ENCODE measurements at places on chromosomes 3 and 15. TPM values are rescaled to one million over a fixed set of nuclear protein-coding genes. Genes with fewer than 3 reads are reported as not detected.

The CFAP91 gene
- 0.85 TPM for polyA plus RNA-seq

The IQCF5 gene
- not detected for polyA plus RNA-seq

The TGFBR2 gene
- polyA plus RNA-seq = 50.2 TPM

The LRRC15 gene
- 0.23 TPM for polyA plus RNA-seq

The PIF1 gene
- 6.7 TPM for polyA plus RNA-seq

The PLSCR5 gene
- polyA plus RNA-seq = not detected

DNA sequence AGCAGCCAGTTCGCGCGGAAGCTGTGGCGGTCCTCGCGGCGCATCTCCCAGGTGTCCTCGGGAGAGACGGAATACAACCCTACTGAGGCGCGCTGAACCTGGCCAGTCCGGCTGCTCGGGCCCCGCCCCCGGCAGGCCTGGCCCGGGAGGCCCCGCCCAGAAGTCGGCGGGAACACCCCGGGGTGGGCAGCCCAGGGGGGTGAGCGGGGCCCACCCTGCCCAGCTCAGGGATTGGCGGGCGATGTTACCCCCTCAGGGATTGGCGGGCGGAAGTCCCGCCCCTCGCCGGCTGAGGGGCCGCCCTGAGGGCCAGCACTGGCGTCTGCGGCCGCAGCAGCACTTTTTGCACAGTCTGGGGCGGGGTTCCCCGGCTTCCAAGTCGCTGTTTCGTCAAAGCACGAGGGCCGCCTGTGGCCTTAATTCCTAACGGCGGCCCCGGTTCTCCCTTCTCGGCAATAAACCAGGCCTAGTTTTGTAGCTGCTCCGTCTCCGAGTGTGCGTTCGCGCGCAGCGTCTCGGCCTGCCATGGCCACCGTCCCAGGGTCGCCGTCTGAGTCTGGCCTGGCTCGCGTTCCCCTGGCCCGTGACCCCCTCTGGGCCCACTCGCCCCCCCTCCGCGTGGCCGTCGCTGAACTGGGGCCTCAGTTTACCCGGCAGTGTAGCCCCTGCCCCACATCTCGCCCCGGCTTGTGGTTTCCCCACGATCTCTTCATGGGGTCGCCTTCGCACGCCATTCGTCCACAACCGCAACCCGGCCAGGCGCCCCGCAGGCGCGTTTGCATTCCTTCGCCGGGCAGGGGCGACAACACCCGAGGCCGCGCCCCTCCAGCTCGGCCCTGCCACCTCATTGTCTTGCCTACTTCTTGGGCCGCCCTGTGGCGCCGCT is 30.0 kb downstream of the NBEAL2 start:
- peaks cover 14% of the 10 kb centered on the region for H3K4me1 ChIP-seq
- H3K36me3 ChIP-seq = peaks cover 29% of the 10 kb centered on the region
- H3K4me3 ChIP-seq = peak overlapping the region; percentile 69
- peak; percentile 96 for DNase-seq
- H3K27ac ChIP-seq = peak overlapping the region; percentile 87
- no peaks in the 10 kb centered on the region for H3K27me3 ChIP-seq

DNA sequence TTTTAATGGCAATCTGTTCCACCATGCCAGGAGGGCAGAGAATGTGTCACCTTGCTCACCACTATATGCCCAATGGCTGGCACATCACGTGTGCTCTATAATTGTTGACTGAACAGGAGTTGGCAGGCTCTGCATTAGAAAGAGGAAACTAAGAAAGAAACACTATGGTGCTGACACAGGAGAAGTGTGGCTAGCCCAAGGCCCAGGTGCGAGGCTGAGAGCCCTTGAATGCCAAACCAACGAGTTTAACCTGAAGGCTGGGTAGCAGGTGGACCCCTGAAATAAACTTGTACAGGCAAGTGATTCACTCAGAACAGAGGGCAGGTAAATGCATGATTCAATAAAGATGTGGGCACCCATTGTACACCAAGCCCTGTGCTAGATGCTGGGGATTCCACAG is 2.4 kb downstream of the CHCHD4 start:
- H3K4me1 ChIP-seq = peaks cover 21% of the 10 kb centered on the region
- no peak for DNase-seq
- peaks cover 41% of the 10 kb centered on the region for H3K36me3 ChIP-seq
- no peaks in the 10 kb centered on the region for H3K27me3 ChIP-seq
- no peak overlapping the region for H3K27ac ChIP-seq

DNA sequence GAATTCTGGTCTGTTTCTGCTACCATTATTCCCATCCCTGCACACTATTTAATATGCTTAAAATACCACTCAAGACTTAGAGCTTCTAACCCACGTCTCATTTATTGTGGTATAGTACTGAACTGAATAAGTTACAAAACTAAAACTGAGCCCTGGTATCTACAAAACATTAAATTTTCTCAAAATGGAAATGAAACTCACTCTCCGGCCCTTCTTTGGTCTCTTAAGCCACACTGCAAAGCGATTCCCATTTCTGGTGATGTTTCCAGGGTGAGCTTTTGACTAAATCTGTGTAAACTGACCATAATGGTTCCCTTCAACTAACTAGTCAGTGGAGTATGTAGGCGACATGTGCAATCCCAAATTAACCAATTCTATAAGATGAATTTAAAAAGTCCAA is 18.6 kb downstream of the KPNA4 start:
- H3K27ac ChIP-seq = no peak overlapping the region
- no peaks in the 10 kb centered on the region for H3K36me3 ChIP-seq
- DNase-seq = no peak
- no peaks in the 10 kb centered on the region for H3K27me3 ChIP-seq

- H3K4me1 ChIP-seq = peaks cover 36% of the 10 kb centered on the region
- H3K27ac ChIP-seq = no peak overlapping the region
Observed at GRCh38 chr3:72257203-72257602, 472.3 kb upstream of the PROK2 start.

DNA sequence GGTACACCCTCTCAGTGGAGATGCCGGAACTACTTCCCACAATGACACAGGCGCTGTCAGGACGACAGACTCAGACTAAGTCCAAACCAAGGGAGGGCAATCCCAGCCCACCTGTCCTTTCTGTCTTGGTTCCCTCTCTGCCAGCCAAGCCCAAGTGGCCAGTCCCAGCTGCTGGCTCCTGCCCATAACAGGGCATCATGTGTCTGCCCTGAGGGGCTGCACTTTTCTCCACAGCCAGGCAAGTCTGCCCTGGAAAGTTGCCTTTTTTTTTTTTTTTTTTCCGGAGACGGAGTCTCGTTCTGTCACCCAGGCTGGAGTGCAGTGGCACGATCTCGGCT is 20.0 kb upstream of the BCL2A1 start:
- H3K36me3 ChIP-seq = no peaks in the 10 kb centered on the region
- no peak overlapping the region for H3K27ac ChIP-seq
- no peak overlapping the region for H3K4me3 ChIP-seq
- H3K4me1 ChIP-seq = peaks cover 12% of the 10 kb centered on the region
- peak; percentile 33 for DNase-seq
- no peaks in the 10 kb centered on the region for H3K27me3 ChIP-seq

- H3K27me3 ChIP-seq = no peaks in the 10 kb centered on the region
- DNase-seq = no peak
- H3K27ac ChIP-seq = no peak overlapping the region
- H3K4me3 ChIP-seq = no peak overlapping the region
- no peaks in the 10 kb centered on the region for H3K36me3 ChIP-seq
- H3K4me1 ChIP-seq = no peaks in the 10 kb centered on the region
Observed at GRCh38 chr15:69236505-69236904, 62.2 kb upstream of the PAQR5 start.

GRCh38 chr3:117442566-117442965 is 733.0 kb downstream of the TUSC7 start:
- H3K36me3 ChIP-seq = no peaks in the 10 kb centered on the region
- no peak overlapping the region for H3K27ac ChIP-seq
- no peaks in the 10 kb centered on the region for H3K4me1 ChIP-seq
- no peaks in the 10 kb centered on the region for H3K27me3 ChIP-seq

DNA sequence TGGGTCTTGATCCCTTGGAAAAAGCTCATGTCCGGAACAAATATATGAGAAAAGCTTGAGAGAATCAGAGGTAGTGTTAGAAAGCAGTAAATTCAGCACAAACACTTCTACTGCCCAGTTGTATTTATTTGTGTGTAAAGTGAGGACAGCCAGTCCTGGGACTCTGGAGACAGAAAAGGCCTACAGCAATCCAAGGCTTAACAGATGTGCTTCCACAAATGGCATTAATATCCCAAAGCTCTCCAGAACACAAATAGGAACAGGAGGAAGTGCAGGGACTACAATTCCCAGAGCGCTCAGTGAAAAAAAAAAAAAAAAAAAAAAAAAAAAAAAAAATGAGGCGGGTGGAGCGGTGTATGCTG is 390 bp upstream of the AP2M1 start:
- DNase-seq = no peak
- peak overlapping the region; percentile 67 for H3K27ac ChIP-seq
- H3K4me3 ChIP-seq = peak overlapping the region; percentile 8
- H3K4me1 ChIP-seq = peaks cover 39% of the 10 kb centered on the region
- H3K36me3 ChIP-seq = peaks cover 65% of the 10 kb centered on the region

DNA sequence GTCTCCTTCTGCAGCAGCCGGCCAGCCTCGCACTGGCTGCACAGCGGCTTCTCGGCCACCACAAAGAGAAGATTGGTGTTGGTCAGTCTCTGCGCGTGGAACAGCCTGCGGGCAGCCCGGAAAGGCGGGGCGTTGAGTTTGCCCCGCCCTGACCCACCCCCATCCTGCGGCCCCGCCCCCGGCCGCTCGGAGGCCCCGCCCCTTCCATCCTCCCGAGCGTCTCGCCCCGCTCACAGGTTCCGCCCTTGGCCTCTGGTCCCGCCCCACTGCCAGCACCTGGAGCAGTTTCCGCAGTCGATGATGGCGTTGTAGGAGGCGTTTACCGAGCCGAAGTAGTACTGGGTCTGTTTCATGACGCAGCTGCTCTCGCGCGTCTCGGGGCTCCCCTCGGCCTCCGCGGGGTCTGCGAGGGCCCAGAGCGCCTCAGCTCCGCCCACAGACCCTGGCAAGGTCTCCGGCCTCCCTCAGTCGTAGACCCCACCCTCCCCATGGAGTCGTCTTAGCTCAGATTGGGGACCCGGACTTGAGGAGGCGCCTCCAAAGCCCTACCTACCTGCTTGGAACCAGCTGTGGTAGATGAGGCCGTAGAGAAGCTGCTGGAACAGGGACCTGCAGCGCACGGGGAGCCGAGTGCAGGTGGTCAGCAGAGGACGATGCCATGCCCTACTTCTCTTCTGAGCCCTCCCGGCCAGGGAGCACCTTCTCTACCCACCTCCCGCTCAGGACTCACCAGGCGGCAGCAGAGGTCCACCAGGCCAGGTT is 5.9 kb upstream of the TMEM115 start:
- peak overlapping the region; percentile 51 for H3K27ac ChIP-seq
- peaks cover 38% of the 10 kb centered on the region for H3K4me1 ChIP-seq
- peak; percentile 85 for DNase-seq
- no peaks in the 10 kb centered on the region for H3K36me3 ChIP-seq
- peaks cover 3% of the 10 kb centered on the region for H3K27me3 ChIP-seq

DNA sequence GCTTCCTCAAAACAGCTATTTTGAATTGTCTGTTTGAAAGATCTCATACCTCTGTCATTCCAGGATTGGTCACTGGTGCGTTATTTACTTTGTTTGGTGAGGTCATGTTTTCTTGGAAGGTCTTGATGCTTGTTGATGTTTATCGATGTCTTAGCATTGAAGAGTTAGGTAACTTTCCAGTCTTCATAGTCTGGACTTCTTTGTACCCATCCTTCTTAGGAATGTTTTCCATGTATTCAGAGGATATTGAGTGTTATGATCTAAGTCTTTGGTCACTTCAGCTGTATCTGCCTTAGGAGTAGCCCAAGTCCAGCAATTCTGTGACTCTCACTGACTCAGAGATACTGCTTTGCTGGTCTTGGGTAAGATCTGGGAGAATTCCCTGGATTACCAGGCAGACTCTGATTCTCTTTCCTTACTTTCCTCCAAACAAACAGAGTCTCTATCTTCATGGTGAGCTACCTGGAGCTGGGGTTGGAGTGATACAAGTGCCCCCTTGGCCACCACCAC is 398.6 kb downstream of the ZIC4 start:
- no peaks in the 10 kb centered on the region for H3K36me3 ChIP-seq
- no peaks in the 10 kb centered on the region for H3K27me3 ChIP-seq
- H3K4me3 ChIP-seq = no peak overlapping the region
- H3K4me1 ChIP-seq = no peaks in the 10 kb centered on the region

DNA sequence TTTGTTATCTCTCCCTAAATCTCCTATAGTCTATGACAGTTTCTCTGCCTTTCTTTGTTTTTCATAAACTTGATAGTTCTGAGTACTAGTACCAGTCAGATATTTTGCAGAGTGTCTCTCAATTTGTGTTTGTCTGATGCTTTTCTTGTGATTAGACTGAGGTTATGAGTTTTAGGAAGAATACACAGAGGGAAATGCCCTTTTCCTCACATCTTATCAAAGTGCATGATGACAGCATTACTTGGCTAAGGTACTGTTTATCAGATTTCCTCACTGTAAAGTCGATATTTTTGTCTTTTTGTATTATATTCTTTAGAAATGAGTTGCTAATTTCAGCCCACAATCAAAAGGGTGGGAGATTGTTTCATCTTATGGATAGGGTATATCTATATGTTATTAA is 45.6 kb downstream of the GLCE start:
- no peaks in the 10 kb centered on the region for H3K27me3 ChIP-seq
- H3K36me3 ChIP-seq = no peaks in the 10 kb centered on the region
- H3K4me3 ChIP-seq = no peak overlapping the region
- no peaks in the 10 kb centered on the region for H3K4me1 ChIP-seq

DNA sequence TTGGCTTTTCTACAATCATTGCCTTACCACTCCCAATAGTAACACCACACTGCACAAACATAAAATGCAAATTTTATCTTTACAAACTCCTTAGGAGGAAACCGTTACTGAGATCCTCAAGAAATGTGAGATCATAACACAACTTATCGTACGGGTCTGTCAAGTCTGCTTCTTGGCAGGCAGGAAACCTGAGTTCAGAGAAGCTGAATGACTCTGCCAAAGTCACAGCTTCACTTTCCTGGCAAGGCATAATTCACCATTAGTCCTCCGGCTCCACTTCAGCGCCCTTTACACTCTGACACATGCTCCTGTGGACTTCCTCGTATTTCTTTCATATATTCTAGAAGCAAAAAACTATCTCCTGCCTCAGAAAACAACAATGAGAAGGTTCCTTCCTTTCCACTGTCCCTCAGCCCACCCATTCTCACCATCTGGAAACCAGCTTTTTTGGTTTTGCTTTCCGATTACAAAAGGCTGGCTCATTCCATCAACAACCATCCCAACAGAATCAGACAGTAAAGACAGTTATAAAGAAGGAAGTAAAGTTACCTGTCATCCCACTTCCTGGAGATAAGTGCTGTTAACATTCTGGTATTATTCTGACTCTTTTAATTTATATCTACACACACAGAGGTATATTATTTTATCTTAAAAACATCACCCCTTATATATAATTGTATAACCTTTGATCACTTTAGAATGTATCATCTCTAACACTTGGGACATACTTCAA is 223.4 kb downstream of the STT3B start:
- H3K4me1 ChIP-seq = no peaks in the 10 kb centered on the region
- no peaks in the 10 kb centered on the region for H3K36me3 ChIP-seq
- no peak overlapping the region for H3K27ac ChIP-seq

DNA sequence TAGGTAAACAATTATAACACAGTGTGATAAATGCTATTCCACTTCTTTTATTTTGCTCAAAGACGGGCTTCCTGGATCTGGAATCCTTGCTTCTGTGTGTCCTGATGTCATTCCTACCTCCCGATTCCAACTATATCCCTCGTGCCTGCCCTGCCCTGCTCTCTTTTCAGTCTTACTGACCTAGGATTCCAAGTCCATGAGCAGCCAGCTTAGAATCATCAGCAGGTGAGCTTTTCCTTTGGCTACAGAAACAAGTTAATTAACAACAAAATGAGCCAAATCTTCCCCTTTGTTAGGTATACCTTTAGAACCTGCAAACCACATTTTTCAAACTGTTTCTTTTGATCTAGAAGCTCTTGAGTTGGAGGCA is 21.9 kb upstream of the KPNA1 start:
- H3K4me1 ChIP-seq = no peaks in the 10 kb centered on the region
- peaks cover 86% of the 10 kb centered on the region for H3K36me3 ChIP-seq
- no peak overlapping the region for H3K27ac ChIP-seq
- no peak for DNase-seq
